ENCODE measurements at places on chromosomes 16 and 17.

- no peak for DNase-seq
Observed at GRCh38 chr17:13643180-13643579, 41.5 kb upstream of the HS3ST3A1 start.

- no peak for DNase-seq
Observed at GRCh38 chr17:64423881-64424280, 25.0 kb upstream of the MILR1 start.

DNA sequence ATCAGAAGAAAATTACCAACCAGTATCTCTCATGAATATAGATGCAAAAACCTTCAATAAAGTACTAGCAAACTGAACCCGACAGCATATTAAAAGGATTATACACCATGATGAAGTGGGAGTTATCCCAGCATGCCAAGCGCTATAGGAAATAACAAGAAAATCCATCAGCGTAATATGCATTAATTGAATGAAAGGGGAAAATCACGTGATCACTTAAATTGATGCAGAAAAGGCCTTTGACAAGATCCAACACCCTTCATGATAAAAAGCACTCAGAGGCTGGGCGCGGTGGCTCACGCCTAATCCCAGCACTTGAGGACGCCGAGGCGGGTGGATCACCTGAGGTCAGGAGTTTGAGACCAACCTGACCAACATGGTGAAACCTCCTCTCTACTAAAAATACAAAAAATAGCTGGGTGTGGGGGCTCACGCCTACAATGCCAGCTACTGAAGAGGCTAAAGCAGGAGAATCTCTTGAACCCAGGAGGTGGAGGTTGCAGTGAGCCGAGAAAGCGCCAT, 4.8 kb downstream of the CTRB2 start:
- DNase-seq, result no peak

DNA sequence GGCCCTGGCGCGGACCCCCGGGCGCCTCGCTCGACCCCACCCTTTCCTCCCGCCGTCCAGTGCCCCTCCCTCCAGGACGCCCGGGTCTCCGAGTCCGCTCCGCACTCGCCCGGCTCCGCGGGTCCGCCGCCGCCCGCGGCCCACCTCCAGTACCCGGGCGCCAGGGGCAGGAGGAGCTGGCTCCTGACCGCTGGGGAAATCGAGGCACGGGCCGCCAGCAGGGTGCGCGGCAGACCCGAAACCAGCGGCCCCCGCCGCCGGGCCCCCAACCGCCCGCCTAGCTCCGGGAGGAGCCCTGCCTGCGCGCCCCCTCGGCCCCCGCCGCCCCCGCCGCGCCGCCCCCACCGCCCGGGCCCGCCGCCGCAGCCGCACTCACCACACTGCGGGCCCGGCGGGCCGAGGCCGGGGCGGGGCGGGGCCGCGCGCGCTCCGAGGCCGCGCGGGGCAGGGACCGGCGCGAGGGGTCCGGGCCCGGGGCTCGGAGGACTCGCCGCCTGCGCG, 333 bp downstream of the MAFG start:
- DNase-seq, result no peak

DNA sequence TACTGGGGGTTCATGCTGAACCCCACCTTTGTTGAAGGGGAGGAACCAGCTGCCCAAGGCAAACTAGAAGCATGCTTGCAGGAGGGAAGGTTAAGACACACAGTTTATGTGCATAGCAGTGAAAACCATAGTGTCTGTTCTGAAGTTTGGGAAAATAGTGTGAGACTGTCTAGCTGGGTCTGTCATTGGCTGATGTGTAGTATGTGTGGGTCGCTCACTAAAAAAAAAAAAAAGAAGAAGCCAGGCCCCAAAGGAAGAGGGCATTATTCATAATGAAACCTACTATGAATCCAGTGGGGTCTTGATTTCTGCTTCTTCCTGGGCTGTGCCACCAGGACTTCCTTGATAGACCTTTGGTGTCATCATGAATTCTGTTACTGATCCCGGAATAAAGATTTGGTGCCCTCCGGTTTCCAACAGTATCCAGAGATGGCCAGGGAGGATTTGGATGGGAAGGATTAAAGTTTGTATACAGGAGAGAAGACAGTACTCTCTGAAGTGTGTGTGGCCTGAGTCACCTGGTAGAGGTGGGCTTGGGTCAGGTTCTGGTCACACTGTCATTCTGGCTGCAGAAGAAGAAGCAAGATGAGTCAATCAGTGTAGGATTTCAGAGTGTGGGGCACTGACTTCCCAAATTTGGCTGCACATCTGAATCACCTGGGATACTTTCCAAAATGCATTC, 220.3 kb downstream of the PRKCA start:
- DNase-seq, result no peak

DNA sequence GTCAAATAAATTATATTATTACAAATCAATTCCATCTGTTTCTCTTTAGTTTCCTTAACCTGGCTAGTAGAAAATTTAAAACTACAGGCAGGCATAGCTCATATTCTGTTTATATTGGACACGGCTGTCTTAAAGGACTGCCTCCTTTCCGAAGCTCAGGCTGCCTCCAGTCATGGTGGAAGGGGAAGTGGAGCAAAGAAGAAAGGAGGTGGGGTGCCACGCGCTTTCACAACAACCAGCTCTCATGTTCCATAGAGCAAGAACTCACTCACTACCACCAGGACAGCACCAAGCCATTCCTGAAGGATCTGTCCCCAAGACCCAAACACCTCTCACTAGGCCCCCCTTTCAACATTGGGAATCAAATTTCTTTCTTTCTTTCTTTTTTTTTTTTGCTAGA, 149.3 kb upstream of the KCNJ18 start:
- no peak for DNase-seq

GRCh38 chr16:31874366-31875111, 932 bp downstream of the ZNF267 start:
- DNase-seq, result no peak

DNA sequence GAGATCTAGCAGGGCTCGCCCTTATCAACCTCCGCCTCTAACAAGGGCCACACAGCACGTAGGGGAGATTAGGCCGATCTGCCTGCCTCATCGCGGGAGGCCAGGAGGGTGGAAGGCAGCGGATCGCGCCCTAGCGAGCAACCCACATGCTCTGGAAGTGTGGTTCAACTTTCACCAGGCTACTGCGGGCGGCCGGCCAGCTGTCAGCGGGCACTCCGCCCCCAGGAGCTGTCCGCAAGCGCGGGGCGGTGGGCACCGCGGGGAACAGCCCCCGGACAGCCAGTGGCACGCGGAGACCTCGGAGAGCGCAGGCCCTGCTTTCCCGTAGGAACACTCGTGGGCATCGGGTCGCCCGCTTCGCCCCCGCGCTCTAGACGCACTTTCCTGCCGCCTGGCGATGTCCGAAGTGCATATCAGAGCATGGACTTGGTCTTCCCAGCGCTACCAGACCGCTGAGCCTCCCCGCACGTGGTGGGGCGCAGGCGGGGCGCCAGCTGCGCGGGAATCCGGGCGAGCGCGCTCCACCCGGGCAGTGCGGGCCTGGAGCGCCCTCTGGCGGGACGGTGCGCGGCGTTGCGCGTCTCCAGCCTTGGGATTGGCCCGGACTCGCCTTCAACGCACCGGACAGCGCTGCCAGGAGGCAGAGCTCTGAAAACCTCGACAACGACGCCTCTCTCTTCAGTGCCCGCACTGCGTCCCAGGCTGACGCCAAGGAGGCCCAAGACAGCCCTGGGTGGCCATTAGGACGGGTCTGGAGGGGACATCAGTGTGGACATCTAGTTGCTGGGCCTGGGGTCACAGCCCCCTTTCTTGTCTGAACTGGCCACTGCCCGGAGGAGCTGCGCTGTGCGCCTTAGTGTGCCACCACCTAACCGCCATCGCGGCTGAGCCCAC, 3.6 kb upstream of the ZNHIT3 start:
- DNase-seq, result peak; percentile 58

DNA sequence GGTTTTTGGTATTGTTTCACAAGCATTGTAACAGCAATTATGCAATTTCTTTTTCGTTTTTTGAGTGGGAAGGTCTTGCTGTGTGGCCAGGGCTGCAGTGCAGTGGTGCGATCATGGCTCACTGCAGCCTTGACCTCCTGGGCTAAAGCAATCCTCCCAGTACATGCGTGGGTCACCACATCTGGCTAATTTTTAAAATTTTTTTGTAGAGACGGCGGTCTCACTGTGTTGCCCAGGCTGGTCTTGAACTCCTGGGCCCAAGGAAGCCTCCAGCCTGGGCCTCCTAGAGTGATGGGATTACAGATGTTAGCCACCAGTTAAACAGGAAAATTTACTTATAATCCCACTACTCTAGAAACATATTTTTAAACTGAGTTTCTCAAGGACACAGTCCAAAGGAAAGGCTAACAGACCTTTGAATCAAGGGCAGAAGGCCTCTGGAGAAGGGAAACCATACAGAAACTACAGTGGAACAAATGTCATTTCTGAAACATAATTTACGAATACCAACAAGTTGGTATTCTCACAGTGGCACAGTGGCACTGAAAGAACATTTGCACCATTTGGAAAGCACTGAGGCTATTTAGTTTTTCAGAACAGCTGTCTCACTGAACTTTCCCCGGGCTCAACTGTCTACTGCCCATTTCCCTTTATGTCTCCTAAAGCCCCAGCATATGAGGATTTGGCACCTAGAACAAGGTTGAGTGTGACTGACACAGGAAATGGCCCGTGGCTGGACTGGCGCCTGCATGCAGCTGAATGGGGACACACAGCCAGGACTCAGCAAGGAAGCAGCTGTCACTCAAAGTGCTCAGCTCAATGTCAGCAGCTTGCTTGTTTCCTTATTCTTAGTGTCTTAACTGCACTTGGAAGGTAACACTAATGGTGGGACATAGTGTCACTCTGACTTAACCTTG, 2.8 kb upstream of the PRKAR1A start:
- DNase-seq, result no peak

- no peak for DNase-seq
Observed at GRCh38 chr17:57906910-57907309, 48.3 kb downstream of the CUEDC1 start.

DNA sequence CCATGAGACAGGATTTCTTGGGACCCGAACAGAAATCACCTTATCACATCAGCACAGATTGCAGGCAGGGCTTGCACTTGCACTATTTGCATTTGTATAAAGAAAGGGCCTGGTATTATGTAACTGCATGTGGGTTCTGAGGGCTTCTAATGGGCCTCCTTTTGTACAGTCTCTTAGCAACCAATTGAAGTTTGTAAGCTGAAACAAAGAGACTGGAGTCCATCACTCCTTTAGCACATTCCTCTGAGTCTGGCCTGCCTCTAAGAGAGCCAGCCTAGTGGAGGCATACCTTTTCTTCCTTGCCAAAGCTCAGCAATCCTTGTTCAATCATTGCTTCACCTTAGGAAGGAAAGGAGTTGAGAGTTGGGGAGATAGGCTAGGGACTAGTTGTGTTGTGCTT, 387.1 kb downstream of the XYLT1 start:
- no peak for DNase-seq

- DNase-seq, result no peak
Observed at GRCh38 chr16:88383401-88384221, 852 bp downstream of the ZNF469 start.
